ENCODE measurements at places on chromosomes 1 and 21.
A peak's percentile ranks its signal among the peaks of the same experiment; 100 is the strongest.

DNA sequence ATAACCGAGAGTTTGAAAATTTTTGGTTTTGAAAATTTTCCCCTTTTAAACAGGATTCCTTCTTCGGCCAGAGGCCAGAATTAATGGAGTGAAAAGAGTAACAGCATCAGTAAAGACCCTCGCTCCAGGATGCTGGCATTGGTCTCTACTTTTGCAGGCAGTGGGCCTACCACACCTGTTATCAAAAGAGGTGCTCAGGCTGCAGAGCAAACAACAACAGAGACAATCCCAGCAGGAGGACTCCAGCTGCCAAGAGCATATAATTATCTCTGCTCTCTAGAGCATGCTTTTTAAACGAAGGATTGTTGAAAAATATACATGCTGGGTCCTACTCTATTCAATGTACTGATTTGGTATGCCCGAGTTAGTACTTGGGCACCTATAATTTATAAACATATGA, 1048.5 kb downstream of the PLA2G4A start:
- DNase-seq = no peak

DNA sequence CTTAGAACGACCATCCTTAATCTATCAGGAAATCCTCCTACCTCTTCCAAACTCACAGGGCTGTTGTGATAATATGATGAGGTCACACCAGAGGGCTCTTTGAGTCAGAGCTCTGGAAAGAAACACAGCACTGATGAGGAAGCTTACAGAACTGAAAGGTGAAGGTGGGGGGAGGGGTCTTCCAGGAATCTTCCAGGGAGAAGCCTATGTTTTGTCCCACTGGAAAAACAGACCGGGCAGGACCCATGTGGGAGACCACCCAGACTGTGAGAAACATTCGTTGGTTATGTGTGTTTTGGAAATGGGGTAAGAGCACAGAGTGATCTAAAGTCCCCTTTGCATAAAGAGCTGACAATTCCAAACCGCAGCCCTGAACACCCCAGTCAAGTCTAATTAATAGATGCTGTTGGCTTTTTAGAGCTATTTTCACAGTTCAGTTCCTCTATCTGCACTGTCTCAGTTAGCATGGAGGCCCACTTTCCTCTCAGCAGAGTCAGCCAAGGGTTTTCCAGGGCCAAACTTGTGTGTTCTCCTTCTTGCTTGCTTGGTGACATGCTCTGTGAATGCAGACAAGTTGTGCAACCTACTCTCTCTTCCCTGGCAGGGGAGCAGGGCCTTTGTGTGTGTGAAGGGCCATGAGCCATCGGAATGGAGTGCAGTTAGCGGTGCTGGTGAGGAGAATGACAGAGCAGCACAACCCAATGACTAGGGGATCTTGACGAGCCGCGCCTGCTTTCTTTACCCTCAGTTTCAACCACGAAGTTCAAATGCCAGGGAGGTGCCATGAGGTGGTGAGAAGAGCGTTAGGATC, 12.3 kb downstream of the PHLDA3 start:
- no peak for DNase-seq

GRCh38 chr1:231124746-231125145, 37.1 kb upstream of the TRIM67 start:
- no peak for DNase-seq

GRCh38 chr1:59409986-59410385, 113.1 kb downstream of the FGGY start:
- no peak for DNase-seq

- DNase-seq = no peak
Observed at GRCh38 chr1:231639819-231640218, 13.2 kb downstream of the DISC1 start.

GRCh38 chr21:24045373-24045772, 1561.9 kb downstream of the MRPL39 start:
- DNase-seq = no peak

- no peak for DNase-seq
Observed at GRCh38 chr1:168498956-168499687, 44.7 kb downstream of the XCL2 start.

DNA sequence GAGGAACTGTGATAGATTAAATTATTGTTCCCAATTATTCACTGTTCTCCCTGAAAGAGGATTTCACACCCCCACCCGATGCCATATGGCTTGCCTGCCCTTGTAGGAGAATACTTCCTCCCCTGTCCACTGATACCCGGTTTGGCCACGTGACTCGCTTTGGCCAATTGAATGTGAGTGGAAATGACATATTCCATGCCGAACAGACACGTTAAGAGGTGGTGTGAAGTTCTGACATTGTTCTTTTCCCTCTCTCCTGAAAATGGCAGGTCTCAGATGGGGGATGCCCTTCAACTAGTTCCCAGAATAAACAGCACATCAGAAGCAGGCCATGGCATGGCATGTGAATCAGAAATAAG, 5.3 kb downstream of the STUM start:
- no peak for DNase-seq

- no peak for DNase-seq
Observed at GRCh38 chr1:215878843-215879242, 311.7 kb downstream of the KCTD3 start.

DNA sequence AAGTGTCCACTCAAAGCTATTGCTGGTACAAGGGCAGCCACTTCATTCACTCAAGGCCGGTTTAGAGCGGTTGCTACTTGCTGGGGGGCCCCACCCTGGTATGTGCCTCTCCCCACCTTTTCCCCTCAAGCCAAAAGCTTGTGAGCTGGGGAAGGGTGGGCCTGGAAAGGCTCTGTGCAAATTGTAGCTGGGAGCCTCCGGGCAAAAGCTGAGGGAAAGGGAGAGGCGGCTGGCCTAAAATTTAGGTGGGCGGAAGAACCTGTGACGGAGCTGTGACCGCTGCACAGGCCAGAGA, 306 bp upstream of the SH3D21 start:
- DNase-seq = no peak

GRCh38 chr1:203661572-203661971, 34.9 kb downstream of the ATP2B4 start:
- no peak for DNase-seq

- DNase-seq = no peak
Observed at GRCh38 chr1:220994671-220995070, 115.4 kb downstream of the HLX start.

DNA sequence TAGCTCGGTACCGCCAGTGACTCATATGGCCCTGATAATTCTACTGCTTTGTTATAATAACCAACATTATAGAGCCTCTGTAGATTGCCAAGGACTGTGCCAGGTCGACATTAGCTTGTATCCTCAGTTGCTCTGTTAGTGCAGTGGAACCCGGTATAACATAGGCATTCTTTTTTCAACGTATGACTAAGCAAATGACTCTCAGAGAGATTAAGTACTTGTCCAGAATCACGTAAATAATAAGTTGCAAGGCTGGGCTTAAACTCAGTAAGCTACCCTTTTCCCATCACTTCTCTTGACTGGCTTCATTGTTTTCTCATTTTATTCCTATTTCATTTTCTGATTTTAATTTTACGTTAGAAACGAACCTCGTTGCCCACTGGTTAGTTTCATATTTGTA, 85.1 kb downstream of the UBE4B start:
- no peak for DNase-seq

DNA sequence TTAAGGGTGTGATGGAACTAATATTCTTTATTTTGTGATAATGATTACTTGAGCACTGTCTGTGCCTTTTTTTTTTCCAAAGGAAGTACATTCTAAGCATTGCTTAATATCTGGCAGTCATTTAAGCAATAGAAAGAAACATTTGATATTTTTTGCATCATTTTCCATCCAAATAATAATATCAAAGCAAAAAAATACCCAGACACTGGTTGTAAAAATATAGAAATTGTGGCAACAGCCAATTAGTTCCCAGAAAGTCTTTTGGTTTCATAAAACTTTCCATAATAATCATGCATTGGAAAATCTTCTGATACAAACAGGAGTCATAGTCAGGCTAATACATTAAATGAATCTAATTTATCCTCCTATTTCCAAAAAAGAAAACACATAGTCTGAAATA, 629.3 kb upstream of the ADAMTS5 start:
- no peak for DNase-seq

DNA sequence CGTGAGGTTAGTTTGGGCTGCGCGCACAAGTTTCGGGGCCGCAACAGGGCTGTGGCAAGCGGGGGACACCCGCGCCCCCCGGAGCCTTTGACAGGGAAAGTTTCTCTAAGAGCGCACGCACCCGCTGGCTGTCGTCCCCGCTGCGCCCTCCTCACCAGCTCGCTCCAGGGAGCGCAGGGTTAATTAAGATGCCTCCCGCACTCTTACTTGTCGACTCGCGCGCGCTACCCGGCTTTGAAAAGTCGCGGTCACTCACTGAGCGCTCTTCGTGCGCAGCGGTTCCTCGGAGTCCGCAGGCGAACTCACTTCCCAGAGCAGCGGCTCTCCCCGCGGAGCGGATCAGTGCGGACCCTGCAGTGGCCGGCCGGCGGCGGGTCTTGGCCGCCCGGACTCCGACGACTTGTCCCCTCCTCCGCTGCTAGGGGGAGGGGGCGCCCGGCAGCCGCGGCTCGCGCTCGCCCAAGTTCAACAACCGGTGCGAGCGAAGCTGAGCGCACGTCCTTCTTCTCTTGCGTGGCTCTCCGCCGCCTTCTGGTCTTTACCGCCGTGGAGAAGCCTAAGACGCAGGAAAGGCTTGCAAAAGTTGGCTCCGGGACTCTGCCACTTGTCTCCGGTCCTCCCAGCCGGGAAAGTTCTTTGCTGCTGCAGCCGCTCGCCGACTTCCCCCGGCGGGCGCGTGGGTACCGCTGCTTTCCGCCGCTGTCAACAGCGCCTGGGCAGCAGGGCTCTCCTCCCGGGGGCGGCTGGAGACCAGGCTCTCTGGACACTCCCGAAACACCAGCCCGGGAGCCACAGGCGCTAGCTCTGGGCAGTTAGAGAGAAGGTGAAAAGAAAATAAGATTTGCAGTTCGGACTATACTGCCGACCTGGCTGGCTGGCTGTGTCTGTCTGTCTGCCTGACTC, 506 bp downstream of the JUN start:
- DNase-seq = peak; percentile 4

GRCh38 chr1:170730438-170730837, 66.5 kb downstream of the PRRX1 start:
- DNase-seq = no peak

GRCh38 chr1:151783796-151784195, 6.5 kb downstream of the TDRKH start:
- DNase-seq = no peak

DNA sequence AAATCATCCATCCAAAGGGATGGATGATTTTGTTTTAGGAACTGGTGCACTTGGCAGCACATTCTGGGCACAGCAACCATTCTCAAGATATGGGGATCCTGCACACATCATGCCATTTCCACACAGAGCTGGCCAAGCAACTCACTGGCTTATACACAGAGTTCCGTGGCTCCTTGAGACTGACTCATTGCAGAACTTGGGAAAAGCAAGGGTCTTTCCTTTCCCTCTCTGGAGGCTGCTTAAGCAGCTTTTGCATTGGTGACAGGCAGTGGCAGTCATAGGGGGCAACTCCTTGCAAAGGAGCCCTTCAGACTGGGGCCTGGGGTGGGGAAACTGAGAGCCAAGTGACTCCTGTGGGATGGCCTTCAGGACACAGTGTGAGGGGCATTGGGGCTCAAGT, 1.9 kb upstream of the MAD2L2 start:
- no peak for DNase-seq

DNA sequence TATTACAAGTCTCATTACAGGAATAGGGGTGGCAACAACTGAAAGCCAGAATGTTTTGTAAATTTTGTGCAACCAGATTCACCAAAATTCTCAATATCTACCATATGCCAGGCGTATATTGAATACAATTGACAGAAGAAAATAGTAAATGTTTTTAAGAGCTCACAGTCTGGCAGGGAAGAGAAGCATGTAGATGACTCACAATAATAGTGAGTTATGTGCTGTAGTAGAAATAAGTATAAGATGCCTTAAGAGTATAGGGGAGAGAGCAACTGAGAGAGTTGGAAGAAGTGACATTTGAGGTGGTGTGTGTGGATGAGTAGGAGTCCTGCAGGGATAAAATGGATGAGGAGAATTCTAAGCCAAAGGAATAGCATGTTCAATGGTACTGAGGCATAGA, 170.5 kb upstream of the FGGY start:
- DNase-seq = no peak

DNA sequence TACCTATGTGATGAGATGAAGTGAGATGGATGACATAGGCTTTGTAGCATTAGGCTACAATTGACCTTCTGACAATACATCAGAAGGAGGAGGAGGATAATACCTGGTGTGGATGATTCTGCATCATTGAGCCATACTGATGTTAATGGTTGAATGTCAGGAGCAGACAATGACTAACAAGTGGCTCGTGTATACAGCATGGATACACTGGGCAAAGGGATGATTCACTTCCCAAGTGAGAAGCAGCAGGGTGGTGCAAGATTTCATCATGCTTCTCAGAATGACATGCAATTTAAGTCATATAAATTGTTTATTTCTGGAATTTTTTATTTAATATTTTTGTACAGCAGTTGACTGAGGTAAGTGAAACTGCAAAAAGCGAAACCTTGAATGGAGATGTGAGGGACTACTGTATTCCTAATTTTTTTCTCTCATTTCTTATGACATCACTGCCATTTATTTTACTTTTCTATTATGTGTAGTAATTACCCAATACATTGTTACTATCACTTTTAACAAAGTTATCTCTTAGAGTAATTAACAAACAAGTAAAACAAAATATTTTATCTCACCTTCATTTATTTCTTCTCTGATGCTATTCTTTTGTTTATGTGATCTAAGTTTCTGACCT, 34.4 kb upstream of the COP1 start:
- no peak for DNase-seq

GRCh38 chr1:180590889-180591288, 32.1 kb downstream of the OVAAL start:
- no peak for DNase-seq

- no peak for DNase-seq
Observed at GRCh38 chr1:214364386-214364785, 83.4 kb downstream of the SMYD2 start.

GRCh38 chr1:154871374-154871773, 1.3 kb upstream of the KCNN3 start:
- DNase-seq = no peak

GRCh38 chr1:95171270-95172245, 54.4 kb downstream of the TLCD4 start:
- no peak for DNase-seq

- no peak for DNase-seq
Observed at GRCh38 chr1:9435854-9436640, 103.2 kb upstream of the SLC25A33 start.

- no peak for DNase-seq
Observed at GRCh38 chr1:95257758-95258157, 23.7 kb downstream of the RWDD3 start.

DNA sequence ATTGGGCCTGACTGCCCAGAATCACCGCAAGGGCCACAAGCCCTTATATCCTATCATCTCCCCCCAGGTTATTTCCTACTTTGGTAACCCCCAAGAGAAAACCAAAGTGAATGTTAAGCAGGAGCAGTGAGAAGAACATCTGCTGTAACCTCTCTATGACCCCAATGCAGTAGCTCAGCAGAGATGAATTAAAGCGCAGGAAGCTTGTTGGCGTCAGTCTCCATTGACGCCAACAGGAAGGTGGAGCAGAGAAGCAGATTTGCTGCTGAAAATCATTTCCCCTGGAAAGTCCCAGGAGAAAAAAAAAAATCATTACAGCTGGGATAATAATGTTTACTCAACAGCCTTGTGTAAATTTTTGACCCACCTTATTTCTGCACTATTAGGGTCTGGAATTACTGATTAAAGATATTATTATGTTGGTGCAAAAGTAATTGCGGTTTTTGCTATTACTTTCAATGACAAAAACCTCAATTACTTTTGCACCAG, 33.2 kb upstream of the FAM163A start:
- DNase-seq = no peak

- no peak for DNase-seq
Observed at GRCh38 chr21:42376338-42376982, 10.1 kb upstream of the TFF1 start.

- no peak for DNase-seq
Observed at GRCh38 chr1:229999004-229999670, 67.9 kb upstream of the GALNT2 start.

Measured in stimulated activated CD8-positive, alpha-beta memory T cell treated with anti-CD3 and anti-CD28 coated beads, Interleukin-7, amount 100 ng/mL, for 48 hours (primary cell).